ENCODE measurements at places on chromosomes 2 and 18.

DNA sequence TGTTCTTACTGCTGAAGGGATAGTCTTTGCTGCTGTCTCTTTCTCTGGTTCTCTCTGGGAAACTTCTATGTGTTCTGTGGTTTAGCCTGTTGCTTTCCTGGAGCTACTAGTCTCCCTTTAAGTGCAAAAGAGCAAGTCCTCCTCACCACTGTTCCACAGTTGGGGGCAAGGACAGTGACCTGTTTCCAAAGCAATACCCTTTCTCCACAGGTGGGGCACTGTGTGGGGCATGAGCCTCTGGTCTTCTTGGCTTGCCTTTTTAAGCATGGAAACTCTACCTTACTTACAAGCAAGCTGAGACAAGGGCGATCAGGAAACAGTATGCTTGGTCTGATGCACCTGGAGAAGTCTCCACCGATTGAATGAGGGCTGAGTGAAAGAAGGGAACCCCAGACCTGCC is 156.7 kb downstream of the CPS1 start:
- no peak for DNase-seq

DNA sequence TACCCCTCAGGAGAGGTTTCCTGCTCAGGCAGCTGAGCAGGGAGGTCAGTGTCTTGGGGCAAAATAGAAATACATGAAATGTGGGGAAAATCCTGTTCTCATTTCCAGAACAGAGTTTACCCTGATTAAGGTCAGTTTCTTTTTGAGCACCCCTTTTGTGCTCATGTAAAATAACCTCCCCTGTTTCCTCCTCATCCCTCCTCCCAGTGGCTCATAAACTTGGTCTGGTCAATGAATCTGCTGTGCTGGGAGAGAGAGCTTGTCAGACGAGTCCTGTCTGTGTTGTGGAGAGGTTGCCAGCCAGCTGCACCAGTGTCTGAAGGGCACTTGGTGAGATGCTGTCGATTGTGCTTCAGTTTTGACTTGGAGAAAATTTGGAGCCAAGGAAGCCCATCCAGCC is 48.6 kb downstream of the NTSR2 start:
- no peak for DNase-seq

- DNase-seq: no peak
Measured at GRCh38 chr2:34188464-34189303, 589.6 kb upstream of the FAM98A start.

DNA sequence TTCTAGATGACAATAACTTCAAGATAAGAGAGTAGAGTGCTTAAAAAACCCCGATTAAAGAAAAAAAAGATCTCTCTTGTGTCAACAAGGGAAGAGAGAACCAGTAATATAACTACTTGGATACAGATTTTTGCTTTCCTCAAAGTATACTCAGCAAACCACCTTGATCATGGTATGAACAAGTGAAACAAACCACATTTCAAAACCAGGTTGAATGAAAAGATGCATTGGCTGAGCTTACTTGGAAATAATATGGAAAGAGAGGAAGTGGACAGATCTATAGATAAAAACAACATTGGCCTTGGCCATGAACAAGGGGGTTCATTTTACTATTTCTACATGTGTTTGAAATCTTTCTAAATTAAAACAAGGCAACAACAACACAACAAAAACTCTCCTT is 50.1 kb downstream of the ATP8B1 start:
- no peak for DNase-seq

DNA sequence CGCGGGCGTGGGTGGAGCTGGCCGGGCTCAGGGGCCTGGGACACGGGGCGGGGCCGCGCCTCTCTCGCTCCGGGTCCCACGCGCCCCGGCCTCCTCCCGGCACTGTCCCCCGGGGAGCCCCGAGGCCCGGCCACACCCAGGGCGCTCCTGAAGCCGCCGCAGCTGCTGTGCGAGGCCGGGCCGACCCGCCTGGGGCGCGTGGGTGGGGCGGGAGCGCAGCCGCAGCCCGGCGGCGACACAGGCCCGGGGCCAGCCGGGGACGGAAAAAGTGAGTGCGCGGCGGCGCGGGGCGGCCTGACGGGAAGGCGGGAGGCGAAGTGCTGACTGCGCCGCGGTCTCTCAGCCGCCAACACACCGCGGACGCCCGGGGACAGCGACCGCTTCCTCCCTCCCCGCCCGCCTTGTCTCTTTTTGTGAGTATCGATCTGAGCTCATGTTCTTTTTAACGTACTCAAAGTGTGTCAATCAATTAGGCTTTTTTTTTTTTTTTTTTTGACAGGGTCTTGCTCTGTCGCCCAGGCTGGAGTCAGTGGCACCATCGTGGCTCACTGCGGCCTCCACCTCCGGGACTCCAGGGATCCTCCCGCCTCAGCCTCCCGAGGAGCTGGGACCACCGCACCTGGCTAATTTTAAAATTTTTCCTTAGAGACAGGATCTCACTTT is 14.5 kb downstream of the PDCD1 start:
- DNase-seq: no peak

- no peak for DNase-seq
Measured at GRCh38 chr2:12162269-12163247, 416.1 kb downstream of the LPIN1 start.

- DNase-seq: no peak
Measured at GRCh38 chr2:220931491-220931890, 640.6 kb downstream of the EPHA4 start.

DNA sequence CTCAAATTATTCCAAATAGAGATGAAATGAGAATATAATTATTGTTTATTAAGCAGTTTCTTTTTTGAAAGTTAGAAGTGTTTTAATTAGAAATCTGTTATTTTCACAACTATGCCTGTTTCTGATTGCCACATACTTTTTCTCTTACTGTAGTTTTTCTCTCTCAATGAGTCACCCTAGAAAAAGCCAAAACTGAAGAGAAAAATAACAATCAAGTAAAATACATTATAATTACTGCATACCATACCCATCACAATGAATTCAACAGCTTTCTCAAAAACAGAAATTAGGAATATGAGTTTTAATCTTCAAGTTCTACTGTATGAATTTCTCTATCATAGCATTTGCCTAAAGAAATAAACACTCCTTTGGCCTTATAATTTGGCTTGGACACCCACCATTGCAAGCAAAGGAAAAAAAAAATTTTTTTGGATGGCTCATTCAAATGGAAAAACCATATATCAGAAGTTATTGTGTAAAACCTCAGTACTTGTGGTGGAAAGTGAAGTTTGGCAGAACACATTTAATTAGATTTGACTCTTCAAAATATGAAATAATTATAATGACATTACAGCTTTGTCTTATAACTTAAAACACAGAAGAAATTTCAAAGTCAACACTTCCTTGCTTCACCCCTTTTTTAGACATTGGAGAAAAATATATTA is 138.5 kb downstream of the DYM start:
- DNase-seq: no peak

DNA sequence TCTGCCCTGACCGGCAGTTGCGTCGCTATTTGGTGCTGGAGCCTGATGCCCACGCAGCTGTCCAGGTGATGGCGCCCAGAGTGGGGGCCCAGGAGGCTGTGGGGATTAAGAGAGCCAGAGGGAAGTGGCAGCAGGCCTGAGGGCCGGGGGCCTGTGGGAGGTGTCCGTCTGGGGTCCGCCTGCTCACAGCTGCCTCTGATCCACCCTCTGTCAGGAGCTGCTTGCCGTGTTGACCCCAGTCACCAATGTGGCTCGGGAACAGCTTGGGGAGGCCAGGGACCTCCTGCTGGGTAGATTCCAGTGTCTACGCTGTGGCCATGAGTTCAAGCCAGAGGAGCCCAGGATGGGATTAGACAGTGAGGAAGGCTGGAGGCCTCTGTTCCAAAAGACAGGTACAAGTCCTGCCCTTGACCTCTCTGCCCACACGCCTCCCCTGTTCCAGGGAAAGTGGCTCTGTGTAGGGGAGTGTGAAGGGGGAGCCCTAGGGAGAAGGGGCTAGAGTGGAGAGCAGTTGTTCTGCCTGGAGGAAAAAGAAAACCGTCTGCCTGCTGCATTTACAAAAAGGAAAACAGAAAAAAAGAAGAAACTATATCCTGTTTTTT is 11.6 kb downstream of the STK11IP start:
- no peak for DNase-seq

GRCh38 chr2:190626641-190627210 is 22.2 kb upstream of the NAB1 start:
- no peak for DNase-seq

DNA sequence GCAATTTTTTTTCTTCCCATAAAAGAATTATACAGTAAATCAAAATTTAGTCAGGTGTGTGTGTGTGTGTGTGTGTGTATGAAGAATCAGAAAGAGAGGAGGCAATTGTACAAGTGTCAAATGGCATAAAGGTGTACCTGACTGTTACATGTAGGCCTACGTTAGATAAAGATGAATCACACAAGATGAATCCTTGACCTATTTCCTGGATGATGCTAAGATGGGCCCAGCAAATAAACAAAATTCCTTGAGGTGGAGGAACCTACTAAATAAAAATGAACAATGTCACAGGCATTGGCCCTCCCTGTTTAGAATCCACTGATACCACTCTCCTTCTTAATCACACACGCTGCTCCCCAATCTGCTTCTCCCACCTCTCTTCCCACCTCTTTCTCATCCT is 79.7 kb upstream of the LRATD1 start:
- no peak for DNase-seq
